ENCODE measurements at places on chromosomes 11 and 22.

GRCh38 chr11:66042996-66043906, 5.7 kb downstream of the GAL3ST3 start:
- no peak for DNase-seq

DNA sequence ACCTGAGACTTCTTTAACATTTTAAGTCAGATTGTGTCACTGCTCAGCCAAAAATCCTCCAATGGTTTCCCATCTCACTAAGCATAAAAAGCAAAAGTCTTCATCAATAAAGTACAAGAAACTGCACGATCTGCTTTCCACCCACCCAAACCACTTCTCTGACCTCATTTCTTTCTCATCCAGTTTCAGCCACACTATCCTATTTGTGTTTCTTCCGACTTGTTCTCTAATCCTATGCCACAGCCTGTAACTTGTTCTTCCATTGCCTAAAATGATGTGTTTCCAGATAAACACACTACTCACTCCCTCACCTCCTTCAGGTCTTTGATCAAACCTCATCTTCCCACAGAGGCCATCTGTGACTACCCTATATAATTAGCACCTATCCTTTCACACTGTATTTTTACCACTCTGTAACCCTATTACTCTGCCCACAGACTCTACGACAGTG, 28.4 kb downstream of the ARHGAP32 start:
- no peak for DNase-seq

DNA sequence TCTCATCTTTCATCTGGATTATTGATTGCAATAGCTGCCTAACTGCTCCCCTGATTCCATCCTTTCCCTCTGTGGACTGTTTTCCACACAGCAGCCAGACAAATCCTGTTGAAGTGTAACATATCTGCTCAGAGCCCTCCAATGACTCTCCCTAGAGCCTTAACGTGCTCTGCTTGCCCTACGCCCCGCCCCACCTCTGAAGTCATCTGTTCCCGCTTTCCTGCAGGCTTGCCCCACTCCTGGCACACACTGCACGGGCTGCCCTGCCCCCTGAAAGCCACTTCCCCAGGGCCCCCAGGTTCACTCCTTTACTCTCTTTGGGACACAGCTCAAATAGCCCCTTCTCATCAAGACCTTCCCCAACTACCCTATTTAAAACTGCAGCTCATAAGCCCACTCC, 59.5 kb downstream of the NECTIN1 start:
- DNase-seq: no peak

GRCh38 chr11:114058026-114058706, 1.3 kb upstream of the ZBTB16 start:
- DNase-seq: no peak

DNA sequence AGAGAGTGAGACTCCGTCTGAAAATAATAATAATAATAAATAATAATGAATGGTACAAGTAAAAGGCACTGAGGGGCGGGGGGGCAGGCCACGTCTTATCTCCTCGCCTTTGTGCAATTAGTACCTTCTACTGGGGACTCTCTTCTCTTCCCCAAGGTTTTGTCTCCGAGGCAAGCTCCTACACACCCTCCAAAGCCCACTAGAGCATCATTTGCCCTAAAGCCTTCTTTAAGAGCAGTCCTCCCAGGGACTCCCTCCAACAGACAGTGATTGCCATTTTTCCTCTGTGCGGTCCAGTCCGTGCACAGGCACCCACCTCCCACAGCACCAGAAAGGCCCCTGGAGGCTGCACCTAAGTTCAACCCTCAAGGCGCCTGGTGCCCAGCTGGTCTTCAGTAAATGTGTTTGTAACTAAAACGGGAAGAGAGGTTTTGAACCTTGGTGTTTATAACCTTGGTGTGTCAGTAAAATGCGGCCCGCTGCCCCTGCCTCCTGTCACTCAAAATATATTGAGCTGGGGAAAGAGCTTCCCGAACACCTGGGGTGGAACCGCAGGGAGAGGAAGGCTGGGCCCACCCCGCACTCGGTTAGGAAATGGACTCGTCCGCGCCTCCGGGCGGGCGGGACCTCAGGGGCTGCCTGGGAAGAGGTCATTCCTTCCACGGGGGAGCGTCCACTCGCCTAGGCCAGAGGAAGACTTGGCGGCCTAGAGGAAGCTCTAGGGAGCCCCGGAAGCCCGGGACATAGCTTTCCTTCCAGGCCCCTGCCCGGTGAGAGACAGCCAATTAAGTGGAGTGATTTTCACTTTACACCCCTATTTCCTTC, 4.7 kb upstream of the KDELR3 start:
- DNase-seq: peak; percentile 44

GRCh38 chr11:44693654-44694119, 33.1 kb upstream of the TSPAN18 start:
- DNase-seq: peak; percentile 53

DNA sequence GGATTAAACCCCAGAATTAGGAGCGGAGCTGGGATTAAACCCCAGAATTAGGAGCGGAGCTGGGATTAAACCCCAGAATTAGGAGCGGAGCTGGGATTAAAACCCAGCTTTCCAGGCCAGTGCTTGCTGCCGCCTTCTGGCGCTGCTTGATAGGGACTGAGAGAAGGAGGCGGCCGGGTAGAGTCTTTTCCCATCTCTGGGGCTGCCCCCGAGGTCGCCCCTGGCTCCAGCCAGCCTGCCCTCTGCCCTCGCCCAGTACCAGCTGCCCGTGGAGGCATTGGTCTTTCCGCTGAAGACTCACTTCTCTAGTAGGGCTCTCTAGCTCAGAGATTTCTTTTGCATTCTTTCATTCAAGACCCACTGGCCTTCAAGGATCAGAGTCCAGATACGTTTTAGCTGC, 5.2 kb downstream of the TRMU start:
- DNase-seq: no peak

- no peak for DNase-seq
Observed at GRCh38 chr22:20656516-20656901, 117.4 kb upstream of the SERPIND1 start.
